ENCODE measurements at places on chromosomes 5 and 9. TPM values are rescaled to one million over a fixed set of nuclear protein-coding genes. Genes with fewer than 3 reads are reported as not detected.

The RFK gene
- polyA plus RNA-seq, result 16.4 TPM

The PPP2CA gene
- 161 TPM for polyA plus RNA-seq

The GNA14 gene
- polyA plus RNA-seq, result not detected

The IL9 gene
- not detected for polyA plus RNA-seq

- no peak for DNase-seq
Measured at GRCh38 chr9:69093471-69094103, 58.0 kb downstream of the FXN start.

DNA sequence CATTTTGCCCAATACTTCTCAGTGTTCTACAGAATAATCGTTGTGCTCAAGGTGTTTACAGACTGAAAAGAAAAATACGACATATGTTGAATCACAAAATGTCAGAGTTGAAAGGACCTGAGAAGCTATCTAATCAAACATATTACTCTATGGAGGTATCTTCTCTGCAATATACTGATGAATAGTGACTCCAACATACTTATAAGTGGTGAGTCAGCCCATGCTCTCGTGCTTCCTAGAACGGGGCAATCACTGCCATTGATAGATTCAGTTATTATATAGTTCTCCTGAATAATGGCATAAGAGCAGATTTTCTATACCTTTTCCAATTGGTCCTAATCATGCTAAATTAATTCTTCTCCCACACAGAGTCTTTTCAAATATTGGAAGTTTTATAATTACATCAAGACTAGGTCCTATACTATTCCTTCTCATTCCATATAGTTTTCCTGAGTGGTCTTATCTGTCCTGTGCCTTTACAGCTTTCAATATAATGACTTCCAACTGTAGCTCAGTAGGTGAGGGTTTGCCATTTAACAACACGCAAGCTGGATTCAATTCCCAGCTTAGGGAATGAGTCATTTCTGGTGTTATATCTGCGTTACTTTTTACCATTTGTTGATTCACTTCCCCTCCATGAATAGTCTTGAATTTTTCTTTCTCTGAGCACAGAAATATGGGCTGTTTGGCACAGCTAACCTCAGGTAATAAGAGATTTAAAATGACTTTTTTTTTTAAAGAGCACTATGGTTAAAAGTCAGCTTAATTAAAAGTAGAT lies 81.1 kb downstream of the PLK2 start:
- no peak for DNase-seq

DNA sequence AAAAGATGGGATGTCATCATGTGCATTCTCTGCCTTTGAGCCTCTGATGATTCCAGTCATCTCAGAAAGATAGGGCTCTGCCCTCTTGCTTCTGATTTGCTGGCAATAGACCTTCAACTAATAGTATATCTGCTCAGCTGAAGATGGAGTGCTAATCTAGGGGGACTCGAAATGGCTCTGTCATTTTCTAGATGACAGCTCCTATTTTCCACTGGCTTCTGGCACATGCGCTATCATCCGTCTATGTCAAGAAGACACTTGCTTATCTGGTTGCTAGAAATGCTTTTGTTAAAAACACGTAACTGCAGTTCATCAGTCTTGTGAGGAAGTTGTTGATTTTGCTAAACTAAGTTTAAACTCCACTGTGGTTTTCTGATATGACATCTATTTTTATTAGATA lies 265.5 kb upstream of the ZNF608 start:
- DNase-seq, result no peak
